ENCODE measurements at places on chromosomes 3 and 15.
A peak's percentile ranks its signal among the peaks of the same experiment; 100 is the strongest.

GRCh38 chr3:13483286-13483685, 3.2 kb downstream of the HDAC11 start:
- DNase-seq, result no peak

DNA sequence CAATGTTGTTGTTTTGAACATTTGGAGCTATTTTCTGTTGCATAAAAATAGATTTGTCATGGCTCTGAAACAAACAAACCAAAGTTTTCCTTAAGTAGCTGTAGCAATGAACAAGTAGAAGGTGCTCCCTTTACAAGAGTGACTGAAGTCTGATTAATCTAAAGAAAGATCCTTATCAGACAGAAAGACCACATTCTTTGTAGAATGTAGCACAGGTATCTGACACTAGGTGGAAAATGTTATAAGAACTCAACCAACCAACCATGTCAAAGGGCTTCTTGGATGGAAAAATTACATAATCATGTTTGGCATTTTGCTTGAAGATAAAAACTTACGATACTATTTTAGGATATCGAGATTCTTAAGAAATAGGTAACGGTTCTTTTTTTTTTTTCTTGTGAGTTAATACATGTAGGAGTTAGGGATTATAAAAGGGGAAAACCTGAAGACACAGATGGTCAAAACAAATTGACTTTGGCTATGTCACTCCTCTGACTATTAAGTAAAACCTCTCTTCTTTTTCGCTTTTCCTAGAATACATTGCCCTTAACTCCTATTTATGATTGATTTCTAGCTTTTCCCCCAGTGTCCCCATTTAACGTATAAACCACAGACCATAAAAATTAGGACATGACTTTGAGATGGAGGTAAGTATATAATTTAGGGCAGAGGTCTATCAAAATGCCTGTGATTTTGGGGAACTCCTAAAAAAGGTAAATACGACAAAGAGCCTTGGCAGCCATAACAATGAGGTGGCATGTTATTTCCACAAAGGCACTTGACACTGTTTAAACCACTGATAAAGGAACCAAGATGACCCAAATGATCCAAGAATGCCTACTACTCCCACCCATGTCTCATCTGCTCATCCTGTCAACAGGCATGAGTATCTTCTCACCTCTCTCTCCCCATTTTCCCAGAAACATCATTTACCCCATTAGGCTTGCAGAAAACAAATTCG, 72.0 kb downstream of the CCR4 start:
- no peak for DNase-seq

GRCh38 chr3:162029736-162030135, 533.1 kb downstream of the OTOL1 start:
- DNase-seq, result no peak

DNA sequence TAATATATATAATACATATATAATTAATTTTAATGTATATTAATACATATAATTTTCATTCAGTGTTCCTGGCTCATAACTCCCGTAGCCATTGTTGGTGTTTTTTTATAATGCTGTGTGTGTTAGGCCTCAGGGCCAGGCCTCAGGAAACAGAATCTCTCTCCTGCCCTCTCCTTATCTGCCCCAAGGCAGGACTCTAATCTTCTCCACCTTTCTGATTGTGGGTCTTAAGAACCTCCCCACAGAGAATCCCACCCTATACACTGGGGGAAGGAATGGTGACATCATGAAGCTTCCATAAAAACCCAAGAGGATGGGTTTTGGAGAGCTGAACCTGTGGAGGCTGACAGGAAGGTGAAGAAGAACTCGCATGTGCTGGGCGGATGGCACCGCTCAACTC, 4.0 kb upstream of the FMN1 start:
- no peak for DNase-seq

GRCh38 chr15:29818141-29818540, 4.1 kb downstream of the TJP1 start:
- no peak for DNase-seq

- no peak for DNase-seq
Observed at GRCh38 chr15:52924630-52925029, 134.5 kb upstream of the ONECUT1 start.

GRCh38 chr15:44194323-44195150, 534 bp downstream of the FRMD5 start:
- no peak for DNase-seq

DNA sequence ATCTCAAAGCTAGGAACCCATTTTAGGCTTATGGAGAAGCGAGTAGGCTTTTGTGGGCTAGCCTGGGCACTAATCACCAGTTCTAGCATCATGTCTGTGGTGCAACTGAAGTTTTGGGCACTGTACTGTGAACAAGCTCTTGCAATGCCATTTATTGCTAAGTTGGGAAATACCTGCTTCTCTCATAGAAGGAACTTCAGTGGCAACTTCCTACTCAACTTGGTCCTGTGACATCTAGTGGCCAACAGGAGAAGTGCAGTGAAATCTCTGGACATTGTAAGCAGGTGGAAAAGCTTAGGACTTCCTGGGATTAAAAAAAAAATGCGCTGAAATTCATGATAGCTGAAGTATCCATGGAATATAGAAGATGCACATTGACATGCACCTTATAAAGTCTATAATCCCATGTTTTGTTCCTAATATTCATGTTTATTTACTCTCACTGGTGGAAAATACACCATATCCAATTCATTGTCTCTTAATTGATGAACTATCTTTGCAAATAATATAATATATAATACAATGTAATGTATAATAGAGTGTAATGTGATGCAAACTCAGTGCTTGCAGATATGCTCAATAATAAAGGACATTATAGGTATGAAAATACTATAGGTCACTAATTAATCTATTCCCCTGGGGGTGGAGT, 6.5 kb upstream of the ALDH1A3 start:
- DNase-seq, result peak; percentile 87

- DNase-seq, result no peak
Observed at GRCh38 chr3:101828691-101829436, 20.4 kb upstream of the NFKBIZ start.

GRCh38 chr3:138332472-138333073, 2.9 kb upstream of the NME9 start:
- no peak for DNase-seq

DNA sequence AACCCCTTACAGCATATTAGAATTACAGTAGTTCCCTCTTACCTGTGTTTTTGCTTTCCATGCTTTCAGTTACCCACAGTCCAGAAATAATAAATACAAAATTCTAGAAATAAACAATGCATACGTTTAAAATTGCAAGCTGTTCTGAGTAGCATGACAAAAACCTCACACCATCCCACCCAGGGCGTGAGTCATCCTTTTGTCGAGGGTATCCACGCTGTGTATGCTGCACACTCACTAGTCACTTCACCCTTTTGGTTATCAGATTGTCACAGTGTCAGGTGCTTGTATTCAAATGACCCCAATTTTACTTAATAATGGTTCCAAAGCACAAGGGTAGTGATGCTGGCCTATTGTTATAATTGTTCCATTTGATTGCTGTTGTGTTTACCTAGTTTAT, 72.5 kb upstream of the P3H2 start:
- no peak for DNase-seq

GRCh38 chr3:179682426-179683080, 29.7 kb downstream of the USP13 start:
- DNase-seq, result no peak

DNA sequence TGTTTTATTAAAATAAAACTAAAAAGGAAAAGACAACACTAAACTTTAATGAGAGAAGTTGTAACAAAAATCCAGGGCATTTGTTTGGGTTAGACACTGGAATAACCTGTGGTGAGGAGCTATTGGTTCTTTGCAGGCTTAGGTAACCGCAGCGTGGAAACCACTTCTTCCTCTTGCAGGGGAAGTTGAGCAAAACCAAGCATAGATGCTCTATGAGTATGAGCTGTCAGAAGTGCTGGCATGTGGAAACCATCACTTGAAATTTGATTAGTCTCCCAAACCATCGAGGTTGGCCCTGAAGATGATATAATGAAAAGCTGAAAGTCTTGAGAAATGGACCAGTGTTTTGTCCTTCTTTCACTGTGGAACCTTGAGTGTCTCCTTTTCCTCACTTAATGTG, 127.1 kb upstream of the RBMS3 start:
- DNase-seq, result peak; percentile 77

DNA sequence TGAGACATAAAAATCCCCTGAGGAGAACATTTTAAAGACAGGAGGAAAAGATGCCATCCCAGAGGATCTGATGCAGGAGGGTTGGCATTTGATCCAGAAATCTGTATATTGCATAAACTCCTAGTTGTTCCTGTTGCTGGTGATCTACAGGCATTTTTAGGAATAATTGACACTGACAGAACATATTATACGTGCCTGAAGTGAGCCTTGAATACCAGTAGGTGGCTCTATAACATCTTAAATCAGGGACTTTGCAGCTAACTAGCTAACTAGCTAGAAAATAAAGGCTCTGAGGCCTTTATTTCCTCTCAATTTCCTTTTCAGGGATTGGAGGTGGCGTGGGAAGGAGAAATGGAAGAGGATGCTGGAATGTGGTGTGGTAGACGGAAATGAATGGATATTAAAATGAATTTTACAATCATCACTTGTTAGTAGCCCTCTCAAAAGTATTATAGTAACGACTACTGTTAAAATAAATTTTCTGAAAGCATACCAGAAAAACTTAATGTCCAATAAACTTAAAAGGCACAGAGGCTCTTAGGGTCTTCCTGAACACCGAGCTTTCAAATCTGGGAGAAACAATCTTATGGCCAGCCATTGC, 73.8 kb upstream of the ZBED2 start:
- peak; percentile 33 for DNase-seq
